ENCODE measurements at places on chromosomes 13 and 19.

GRCh38 chr13:109974354-109974753, 188.0 kb upstream of the IRS2 start:
- no peaks in the 10 kb centered on the region for H3K27me3 ChIP-seq
- no peak overlapping the region for H3K4me3 ChIP-seq
- H3K4me1 ChIP-seq, result peaks cover 15% of the 10 kb centered on the region
- no peak overlapping the region for H3K27ac ChIP-seq
- no peaks in the 10 kb centered on the region for H3K36me3 ChIP-seq

DNA sequence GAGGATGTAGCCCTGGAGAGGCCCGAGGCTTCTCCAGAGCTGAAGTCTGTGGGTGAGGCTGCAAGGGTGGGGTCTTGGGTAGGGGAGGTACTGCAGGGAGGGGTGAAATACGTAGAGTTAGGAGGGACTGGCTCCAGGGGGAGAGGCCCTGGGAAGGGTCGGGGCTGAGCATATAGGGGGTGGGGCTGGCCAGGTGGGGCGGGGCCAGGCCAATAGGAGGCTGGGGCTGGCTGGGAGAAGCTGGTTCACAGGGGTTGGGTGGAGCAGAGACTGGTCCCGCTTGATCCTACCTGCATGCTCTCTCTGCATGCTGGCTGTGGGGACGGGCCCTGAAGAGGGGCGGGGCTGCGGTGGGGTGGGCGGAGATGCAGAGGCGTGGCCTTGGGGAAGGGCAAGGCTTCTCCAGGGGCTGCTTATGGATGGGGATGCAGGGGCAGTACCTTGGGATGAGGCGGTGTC, 51.9 kb downstream of the CELF5 start:
- no peak for DNase-seq
- no peak overlapping the region for H3K4me3 ChIP-seq
- peaks cover 21% of the 10 kb centered on the region for H3K27me3 ChIP-seq

DNA sequence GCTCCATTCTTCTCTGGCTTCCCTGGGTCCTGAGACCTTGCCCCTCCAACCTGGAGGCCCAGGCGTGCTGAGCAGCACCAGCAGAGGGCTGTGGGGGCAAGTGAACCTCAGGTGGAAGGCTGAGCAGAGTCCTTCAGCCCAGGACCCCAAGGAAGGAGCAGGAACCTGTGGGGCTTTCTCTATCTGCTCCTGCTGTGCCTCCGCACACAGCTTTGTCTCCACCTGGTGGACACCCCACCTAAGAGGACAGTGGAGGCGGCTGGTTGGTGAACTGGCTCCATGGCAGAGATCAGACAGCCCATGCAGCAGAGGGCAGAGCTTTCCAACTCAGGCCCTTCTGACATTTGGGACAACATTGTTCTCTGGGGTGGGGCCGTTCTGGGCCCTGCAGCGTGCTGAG, 19.7 kb downstream of the ZFR2 start:
- no peak overlapping the region for H3K27ac ChIP-seq
- H3K4me1 ChIP-seq, result no peaks in the 10 kb centered on the region
- H3K27me3 ChIP-seq, result peaks cover 49% of the 10 kb centered on the region
- no peak overlapping the region for H3K4me3 ChIP-seq
- H3K36me3 ChIP-seq, result no peaks in the 10 kb centered on the region
- DNase-seq, result no peak

GRCh38 chr13:22789027-22789593, 391.7 kb upstream of the SGCG start:
- no peak for DNase-seq
- no peak overlapping the region for H3K27ac ChIP-seq
- H3K27me3 ChIP-seq, result no peaks in the 10 kb centered on the region
- no peak overlapping the region for H3K4me3 ChIP-seq
- no peaks in the 10 kb centered on the region for H3K36me3 ChIP-seq

DNA sequence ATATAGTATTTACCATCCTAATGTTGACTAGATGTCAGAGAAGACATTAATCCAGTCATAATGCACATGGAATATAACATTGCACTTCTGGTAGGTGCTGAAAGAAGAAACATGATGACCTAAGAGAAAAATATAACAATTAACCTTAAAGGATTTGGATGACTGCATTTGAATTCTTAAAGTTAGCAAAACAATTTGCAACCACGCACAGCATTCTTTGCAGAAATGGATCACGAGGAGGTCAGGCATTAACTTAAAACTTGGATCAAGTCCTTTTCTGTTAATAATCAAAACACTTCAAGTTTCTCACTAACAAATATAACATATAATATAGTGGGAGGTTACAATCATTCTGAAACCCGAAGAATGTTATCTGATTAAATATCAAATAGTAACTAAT, 525.0 kb upstream of the SLITRK6 start:
- H3K4me1 ChIP-seq, result no peaks in the 10 kb centered on the region
- no peaks in the 10 kb centered on the region for H3K36me3 ChIP-seq
- no peaks in the 10 kb centered on the region for H3K27me3 ChIP-seq
- no peak overlapping the region for H3K4me3 ChIP-seq

DNA sequence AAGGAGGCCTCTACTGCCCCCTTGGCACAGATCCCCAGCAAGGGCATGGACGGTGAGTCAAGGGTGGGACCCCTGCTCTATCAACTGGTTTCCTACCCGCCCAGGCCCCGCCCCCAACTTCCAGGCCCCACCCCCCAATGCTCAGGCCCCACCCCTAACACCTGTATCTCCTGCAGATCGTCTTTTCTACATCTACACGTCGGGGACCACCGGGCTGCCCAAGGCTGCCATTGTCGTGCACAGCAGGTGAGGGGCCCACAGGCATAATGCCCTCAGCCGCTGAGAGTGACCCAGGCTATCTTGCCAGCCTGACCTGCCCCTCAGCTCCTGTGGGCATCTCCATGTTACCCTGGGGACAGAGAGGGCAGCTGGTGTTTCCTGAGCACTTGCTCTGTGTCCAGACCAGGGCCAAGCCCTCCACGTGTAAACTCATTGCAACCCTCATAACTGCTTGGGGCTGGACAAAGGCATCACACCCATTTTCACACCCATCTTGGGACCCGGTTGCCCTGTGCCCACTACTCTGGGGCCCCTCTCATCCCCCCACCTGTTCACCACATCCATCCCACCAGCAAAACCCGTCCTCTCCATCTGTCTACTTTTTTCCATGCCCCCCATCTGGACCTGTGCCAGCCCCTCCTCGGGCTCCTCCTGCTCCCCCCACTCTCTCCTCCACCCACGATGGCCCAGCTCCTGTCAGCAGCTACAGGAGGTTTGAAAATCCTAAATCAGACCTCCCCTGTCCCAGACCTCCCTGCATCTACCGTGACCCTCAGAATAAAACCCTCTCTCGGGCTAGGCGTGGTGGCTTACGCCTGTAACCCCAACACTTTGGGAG, 17.2 kb downstream of the SLC27A1 start:
- H3K4me3 ChIP-seq, result no peak overlapping the region
- H3K4me1 ChIP-seq, result peaks cover 16% of the 10 kb centered on the region
- DNase-seq, result no peak
- no peaks in the 10 kb centered on the region for H3K27me3 ChIP-seq
- peaks cover 6% of the 10 kb centered on the region for H3K36me3 ChIP-seq

GRCh38 chr19:33235269-33235995, 9.8 kb upstream of the SLC7A10 start:
- peak; percentile 11 for DNase-seq
- H3K27me3 ChIP-seq, result peaks cover 4% of the 10 kb centered on the region
- no peaks in the 10 kb centered on the region for H3K36me3 ChIP-seq

- no peak overlapping the region for H3K27ac ChIP-seq
- no peaks in the 10 kb centered on the region for H3K36me3 ChIP-seq
- no peak for DNase-seq
- H3K27me3 ChIP-seq, result peaks cover 4% of the 10 kb centered on the region
- no peaks in the 10 kb centered on the region for H3K4me1 ChIP-seq
Measured at GRCh38 chr19:29860492-29860891, 48.7 kb downstream of the CCNE1 start.

GRCh38 chr19:918481-919198, 1.5 kb downstream of the KISS1R start:
- DNase-seq, result no peak
- peaks cover 4% of the 10 kb centered on the region for H3K4me1 ChIP-seq
- H3K27ac ChIP-seq, result no peak overlapping the region
- H3K27me3 ChIP-seq, result peaks cover 43% of the 10 kb centered on the region
- no peaks in the 10 kb centered on the region for H3K36me3 ChIP-seq
- no peak overlapping the region for H3K4me3 ChIP-seq

- H3K4me3 ChIP-seq, result no peak overlapping the region
- DNase-seq, result no peak
Measured at GRCh38 chr13:25725104-25725503, 326.7 kb downstream of the SHISA2 start.

DNA sequence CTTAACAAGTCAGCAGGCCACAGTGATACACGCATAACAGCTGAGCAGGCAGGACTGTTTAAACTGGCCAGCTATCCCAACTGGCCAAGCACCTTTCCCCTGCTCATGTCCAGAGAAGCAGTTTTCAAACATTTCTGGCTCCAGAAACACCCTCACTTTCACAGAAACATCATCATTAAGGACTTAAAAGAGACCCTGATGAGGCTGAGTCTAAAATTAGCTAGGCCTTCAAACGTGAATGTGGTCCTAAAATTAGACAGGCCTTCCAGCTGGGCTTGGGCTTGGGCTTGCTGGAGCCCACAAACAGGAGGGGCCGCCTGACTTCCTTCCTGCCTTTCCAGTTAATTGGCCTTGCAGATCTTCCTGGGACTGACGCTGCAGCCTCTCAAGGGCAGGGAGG, 334.2 kb downstream of the DNAJC15 start:
- H3K4me1 ChIP-seq, result no peaks in the 10 kb centered on the region
- H3K27ac ChIP-seq, result no peak overlapping the region
- no peak for DNase-seq
- no peak overlapping the region for H3K4me3 ChIP-seq
- no peaks in the 10 kb centered on the region for H3K27me3 ChIP-seq

GRCh38 chr13:49616676-49617065, 11.6 kb upstream of the ARL11 start:
- no peak for DNase-seq
- H3K27me3 ChIP-seq, result no peaks in the 10 kb centered on the region
- H3K4me1 ChIP-seq, result no peaks in the 10 kb centered on the region
- no peak overlapping the region for H3K27ac ChIP-seq
- no peak overlapping the region for H3K4me3 ChIP-seq

DNA sequence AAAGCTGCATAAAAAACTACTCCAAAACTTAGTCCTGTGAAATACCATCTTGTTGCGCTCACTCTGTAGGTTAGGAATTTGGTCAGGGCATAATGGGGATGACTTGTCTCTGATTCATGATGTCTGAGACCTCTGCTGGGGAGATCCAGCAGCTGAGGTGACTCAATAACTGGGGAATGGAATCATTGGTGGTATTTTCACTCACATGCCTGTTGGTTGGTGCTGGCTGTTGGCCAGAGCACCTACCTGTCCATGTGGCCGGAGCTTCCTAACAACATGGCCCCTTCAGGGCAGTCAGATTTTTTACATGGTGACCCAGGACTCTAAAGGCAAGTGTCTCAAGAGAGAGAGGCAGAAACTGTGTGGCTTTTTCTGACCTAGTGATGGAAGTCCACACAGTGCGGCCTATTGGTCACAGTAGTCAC, 7.4 kb upstream of the ESD start:
- H3K4me3 ChIP-seq, result no peak overlapping the region
- no peaks in the 10 kb centered on the region for H3K27me3 ChIP-seq
- no peaks in the 10 kb centered on the region for H3K36me3 ChIP-seq
- peak; percentile 91 for DNase-seq
- H3K4me1 ChIP-seq, result peaks cover 24% of the 10 kb centered on the region

DNA sequence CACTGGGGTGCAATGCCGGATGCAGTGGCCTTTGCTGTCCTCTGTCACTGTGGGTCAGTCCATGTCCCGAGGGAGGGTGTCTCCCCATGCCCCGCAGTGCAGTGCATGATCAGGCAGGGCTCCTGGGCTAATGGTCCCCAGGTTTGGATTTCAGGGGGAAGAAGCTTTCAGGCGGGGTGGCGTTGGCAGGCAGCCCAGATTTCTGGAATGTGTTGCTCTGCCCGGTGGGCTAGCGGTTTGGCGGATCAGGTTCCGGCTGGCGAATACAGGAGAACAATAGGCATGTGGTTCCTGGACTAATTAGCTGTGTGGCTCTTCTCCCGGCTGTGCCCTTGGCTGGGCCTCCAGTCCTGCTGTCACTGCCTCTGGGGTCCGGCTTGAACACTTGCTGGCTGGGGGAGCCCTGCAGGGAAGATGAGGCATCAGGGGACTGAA, 141.3 kb downstream of the FGF9 start:
- no peaks in the 10 kb centered on the region for H3K4me1 ChIP-seq
- H3K27me3 ChIP-seq, result no peaks in the 10 kb centered on the region
- no peak overlapping the region for H3K27ac ChIP-seq
- H3K36me3 ChIP-seq, result no peaks in the 10 kb centered on the region

GRCh38 chr19:8017808-8018207, 12.4 kb upstream of the ELAVL1 start:
- no peak overlapping the region for H3K4me3 ChIP-seq
- H3K27me3 ChIP-seq, result no peaks in the 10 kb centered on the region
- H3K27ac ChIP-seq, result no peak overlapping the region
- DNase-seq, result no peak
- H3K36me3 ChIP-seq, result no peaks in the 10 kb centered on the region

GRCh38 chr13:110448677-110449076, 112.8 kb downstream of the RAB20 start:
- H3K27ac ChIP-seq, result peak overlapping the region; percentile 18
- H3K27me3 ChIP-seq, result no peaks in the 10 kb centered on the region
- H3K4me1 ChIP-seq, result peaks cover 54% of the 10 kb centered on the region
- peaks cover 17% of the 10 kb centered on the region for H3K36me3 ChIP-seq
- DNase-seq, result no peak

DNA sequence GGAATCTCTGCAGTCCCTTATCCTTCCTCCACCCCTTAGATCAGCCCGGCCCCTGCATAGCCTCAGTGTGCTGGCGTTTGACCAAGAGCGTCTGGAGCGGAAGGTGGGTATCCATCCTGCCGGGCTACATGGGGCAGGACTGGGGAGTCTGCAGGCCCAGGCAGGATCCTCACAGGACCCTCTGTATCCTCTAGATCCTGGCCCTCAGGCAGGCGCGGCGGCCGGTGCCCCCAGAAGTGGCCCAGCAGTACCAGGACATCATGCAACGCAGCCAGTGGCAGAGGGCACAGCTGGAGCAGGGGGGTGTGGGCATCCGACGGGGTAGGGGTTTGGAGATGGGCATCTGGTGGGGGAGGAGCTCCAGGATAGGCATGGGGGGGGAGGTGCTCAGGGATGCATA, 8.9 kb downstream of the PODNL1 start:
- no peak for DNase-seq
- peaks cover 3% of the 10 kb centered on the region for H3K4me1 ChIP-seq
- no peak overlapping the region for H3K27ac ChIP-seq

DNA sequence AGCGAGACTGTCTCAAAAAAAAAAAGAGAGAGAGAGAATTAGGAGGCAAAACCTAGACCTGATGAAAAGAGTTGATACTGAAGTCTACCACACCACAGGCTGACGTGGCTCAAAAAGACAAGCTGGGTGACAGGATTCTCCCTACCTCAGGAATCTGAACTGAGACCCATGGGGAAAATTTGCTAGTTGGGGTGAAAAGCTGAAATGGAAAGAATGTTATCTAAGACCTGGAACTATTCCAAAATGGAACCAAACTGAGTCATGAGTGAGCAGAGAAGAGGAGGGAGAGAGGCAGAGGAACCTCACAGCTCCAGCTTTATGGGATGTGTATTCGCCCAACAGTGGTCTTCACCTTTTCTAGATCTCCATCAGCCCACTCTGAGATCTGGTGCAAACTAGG, 11.7 kb downstream of the SMG9 start:
- no peaks in the 10 kb centered on the region for H3K27me3 ChIP-seq
- H3K4me1 ChIP-seq, result peaks cover 19% of the 10 kb centered on the region
- no peak for DNase-seq
- no peak overlapping the region for H3K27ac ChIP-seq
- no peak overlapping the region for H3K4me3 ChIP-seq
- peaks cover 34% of the 10 kb centered on the region for H3K36me3 ChIP-seq

- H3K36me3 ChIP-seq, result no peaks in the 10 kb centered on the region
- no peaks in the 10 kb centered on the region for H3K27me3 ChIP-seq
- no peak overlapping the region for H3K4me3 ChIP-seq
- H3K27ac ChIP-seq, result no peak overlapping the region
Measured at GRCh38 chr13:68439817-68440216, 1209.7 kb upstream of the PCDH9 start.

All from keratinocyte (primary cell).